ENCODE measurements at places on chromosomes 11 and 22. TPM values are rescaled to one million over a fixed set of nuclear protein-coding genes. Genes with fewer than 3 reads are reported as not detected.

Gene TCN1
- total RNA-seq, result not detected

Gene TRIM51
- not detected for total RNA-seq

Gene CARD10
- total RNA-seq, result 55.6 TPM

Gene SLC37A2
- total RNA-seq, result 1.1 TPM

Gene CEP126
- 0.51 TPM for total RNA-seq

- DNase-seq, result no peak
Observed at GRCh38 chr11:130899106-130899505, 17.2 kb downstream of the SNX19 start.

DNA sequence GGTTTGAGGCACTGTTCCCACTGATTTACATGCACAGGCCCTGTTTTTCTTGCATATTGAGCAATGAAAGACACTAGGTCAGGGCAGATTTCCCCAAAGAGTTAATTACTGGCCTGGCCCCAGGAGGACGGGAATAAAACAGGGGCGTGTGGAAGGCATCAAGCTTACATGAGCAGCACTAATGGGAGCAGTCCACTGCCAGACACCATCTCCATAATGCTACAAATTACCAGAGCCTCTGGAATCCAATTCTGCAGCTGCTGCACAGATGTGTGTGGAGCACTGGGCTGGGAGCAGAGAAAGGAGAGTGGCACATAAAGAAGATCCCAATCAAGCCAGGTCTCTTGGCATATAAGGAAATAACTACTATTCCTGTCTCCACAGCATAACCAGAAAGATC is 96.9 kb downstream of the CCDC34 start:
- DNase-seq, result no peak

- DNase-seq, result no peak
Observed at GRCh38 chr22:19689408-19689807, 24.9 kb upstream of the SEPTIN5 start.

- DNase-seq, result no peak
Observed at GRCh38 chr22:27513021-27513420, 288.5 kb downstream of the MN1 start.

DNA sequence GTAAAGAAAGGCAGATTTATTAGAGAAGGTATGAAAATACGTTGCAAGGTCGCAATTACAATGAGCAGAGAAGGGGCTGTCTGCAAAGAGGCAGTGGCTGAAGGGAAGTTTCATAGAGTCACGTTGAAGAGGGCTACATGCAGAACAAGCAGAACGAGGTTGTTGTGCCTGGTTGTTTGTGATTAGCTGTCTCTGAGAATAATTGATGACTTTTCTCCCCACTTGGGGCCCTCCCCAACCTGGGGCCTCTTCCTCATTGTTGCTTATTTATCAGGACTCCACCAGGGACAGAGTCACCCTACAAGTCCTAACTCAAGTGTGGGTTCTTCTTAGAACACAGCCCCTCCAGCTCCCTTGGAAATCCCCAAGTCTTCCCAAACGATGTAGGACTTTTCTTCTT is 29.1 kb downstream of the CSF2RB start:
- DNase-seq, result no peak

DNA sequence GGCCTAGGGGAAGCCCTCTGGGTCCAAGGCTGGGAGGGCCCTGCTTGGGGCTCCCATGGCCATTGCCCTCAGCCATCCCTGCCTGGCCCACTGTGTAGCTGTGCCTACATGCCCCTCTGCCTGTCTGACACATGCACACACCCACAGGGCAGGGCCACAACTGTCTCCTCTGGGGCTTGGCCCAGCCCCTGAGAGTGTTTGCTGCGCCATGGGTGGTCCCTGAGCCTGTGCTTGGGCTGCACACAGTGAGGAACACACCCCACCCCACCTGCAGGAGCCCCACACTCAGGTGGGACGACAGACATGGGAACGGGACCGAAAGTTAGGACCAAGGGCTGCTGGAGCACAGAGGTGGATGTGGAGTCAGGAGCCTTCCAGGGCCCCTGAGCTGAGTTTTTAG is 489.5 kb downstream of the TBC1D22A start:
- no peak for DNase-seq

GRCh38 chr11:31699066-31699465 is 112.1 kb downstream of the PAX6 start:
- no peak for DNase-seq

GRCh38 chr11:88377646-88378045 is 40.1 kb upstream of the CTSC start:
- DNase-seq, result peak; percentile 85
